Activated CD8-positive, alpha-beta memory T cell treated with anti-CD3 and anti-CD28 coated beads for 48 hours (primary cell): ENCODE measurements at places on chromosomes 6 and 20.

GRCh38 chr6:80605165-80605989 lies 498.9 kb downstream of the BCKDHB start:
- DNase-seq, result no peak

GRCh38 chr20:33399924-33400323 lies 1.4 kb downstream of the CDK5RAP1 start:
- no peak for DNase-seq

- DNase-seq, result no peak
Measured at GRCh38 chr6:44527181-44527580, 139.7 kb downstream of the CDC5L start.

DNA sequence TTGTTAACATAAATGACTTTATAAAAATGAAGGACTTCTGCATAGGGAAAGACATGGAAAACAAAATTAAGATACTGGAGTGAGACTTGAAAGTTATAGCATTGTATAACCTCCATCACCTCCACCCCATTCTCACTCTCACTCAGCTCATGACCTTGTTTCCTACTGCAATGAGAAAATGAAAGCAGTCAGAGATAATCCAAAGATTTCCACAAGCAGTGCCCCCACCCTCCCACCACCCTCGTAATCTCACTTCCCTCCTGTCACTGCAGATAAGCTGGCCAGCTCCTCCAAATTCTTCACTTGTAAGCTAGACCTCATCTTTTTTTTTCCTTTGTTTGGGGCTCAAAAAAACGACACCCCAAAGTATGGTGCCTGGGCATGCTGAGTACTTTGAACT lies 52.9 kb upstream of the PROKR2 start:
- DNase-seq, result no peak

- no peak for DNase-seq
Measured at GRCh38 chr6:26412228-26412627, 10.2 kb downstream of the BTN3A1 start.

DNA sequence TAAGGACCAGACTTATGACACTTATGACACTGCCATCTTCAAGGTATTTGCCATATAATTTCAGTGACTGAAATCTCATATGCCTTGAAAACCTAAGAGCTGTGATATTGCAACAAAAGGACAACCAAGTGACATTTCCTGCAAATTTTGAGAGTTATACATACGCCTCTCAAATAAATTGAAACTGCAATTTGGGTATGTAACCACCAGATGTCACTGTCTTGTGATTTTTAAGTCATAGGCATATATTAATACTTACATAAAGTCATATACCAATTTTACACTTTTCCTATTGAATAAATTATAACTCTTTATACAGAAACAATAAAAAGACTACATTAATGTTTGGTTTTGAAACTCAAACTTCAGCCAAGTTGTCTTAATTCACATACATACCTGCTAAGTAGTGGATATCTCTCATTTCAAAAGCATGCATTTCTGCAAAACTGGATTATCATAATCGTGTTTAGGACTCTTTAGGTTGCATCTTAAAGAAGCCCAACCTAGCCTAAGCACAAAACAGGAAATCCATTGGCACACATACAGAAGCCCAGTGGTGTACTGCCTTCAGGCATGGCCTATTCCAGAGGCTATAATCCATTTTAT lies 180.2 kb downstream of the PACRG start:
- DNase-seq, result no peak

- no peak for DNase-seq
Measured at GRCh38 chr6:37653229-37653628, 44.5 kb downstream of the MDGA1 start.

GRCh38 chr6:31356946-31357466 lies at the start of gene HLA-B:
TSS of gene HLA-B (minus strand) at chr6:31357179. CDS start at chr6:31357158, 21 bp downstream.
- DNase-seq, result no peak

GRCh38 chr6:30005482-30005881 lies 55.6 kb upstream of the POLR1H start:
- no peak for DNase-seq

- DNase-seq, result no peak
Measured at GRCh38 chr6:125546841-125547251, 202.6 kb upstream of the HEY2 start.

- no peak for DNase-seq
Measured at GRCh38 chr6:52493669-52494068, 73.5 kb downstream of the EFHC1 start.

GRCh38 chr20:2952766-2953165 lies 79.5 kb downstream of the PTPRA start:
- no peak for DNase-seq

DNA sequence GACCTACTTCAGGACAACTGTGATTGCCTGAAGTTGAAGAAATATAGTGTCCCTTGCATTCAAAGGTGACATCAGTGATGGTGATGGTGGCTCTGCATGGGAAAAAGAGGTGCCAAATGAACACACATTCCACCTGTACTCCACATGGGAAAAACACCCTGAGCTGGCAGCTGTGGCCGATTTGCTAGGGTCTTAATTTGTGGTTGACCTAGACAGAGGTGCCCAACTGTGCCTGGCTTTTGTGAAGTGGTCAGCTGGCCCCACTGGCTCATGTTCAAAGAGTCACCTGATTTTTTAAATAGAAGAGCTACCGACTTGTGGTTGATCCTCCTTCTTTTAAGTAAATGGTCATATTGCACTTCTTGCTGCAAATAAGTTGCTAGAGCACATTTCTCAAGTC lies 7.6 kb upstream of the GCNT2 start:
- DNase-seq, result no peak

GRCh38 chr6:36136034-36136433 lies 5.7 kb downstream of the MAPK13 start:
- DNase-seq, result no peak

GRCh38 chr6:8059129-8059528 lies 5.1 kb downstream of the BLOC1S5 start:
- DNase-seq, result no peak

DNA sequence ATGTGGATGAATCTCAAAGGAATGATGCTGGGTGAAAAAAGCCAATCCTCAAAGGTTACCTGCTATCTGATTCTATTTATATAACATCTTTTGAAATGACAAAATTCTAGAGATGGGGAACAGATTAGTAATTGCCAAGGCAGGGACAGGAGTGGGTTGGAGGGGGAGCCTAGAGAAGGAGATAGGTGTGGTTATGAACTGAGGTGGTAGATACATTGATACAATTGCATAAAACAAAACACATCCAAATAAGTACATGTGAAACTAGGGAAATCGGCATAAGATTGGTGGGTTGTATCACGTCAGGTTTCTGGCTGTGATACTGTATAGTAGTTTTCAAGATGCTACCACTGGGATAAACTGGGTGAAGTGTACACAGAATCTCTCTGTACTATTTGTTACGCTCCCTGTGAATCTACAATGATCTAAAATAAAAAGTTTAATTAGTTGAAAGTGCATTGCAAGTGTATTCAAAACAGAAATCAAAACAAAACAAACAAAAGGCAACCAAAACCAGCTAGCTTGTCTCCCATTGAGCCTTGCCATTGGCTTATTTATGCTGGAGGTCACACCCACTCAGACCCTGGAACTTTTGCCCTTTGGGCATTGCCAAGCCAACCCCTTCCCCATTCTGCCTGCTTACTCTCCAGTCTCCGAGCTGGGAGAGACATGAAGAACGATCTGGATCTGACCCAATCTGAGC lies 27.8 kb downstream of the PPP1R16B start:
- DNase-seq, result no peak

GRCh38 chr6:125789167-125789566 lies 1.6 kb upstream of the NCOA7 start:
- DNase-seq, result no peak

DNA sequence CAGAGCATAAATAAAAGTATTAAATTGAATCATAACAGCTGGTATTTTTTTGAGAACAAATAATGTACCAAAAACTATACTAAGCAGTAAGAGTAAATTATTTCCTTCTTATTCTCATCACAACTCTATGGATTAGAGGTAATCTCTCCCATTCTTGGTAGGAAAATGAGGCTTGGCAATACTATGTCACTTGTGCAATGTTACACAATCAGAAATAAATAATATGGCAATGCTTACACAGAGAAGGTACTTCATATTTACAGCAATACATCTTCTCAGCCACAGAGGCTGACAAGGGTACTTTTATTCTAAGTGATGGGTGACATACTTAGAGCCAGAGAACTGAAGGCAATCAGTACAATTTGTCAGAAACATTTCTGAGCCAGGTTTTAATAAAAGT lies 3.9 kb downstream of the DST start:
- no peak for DNase-seq

- no peak for DNase-seq
Measured at GRCh38 chr6:158332237-158332636, 20.0 kb downstream of the TULP4 start.

- DNase-seq, result peak; percentile 61
Measured at GRCh38 chr6:157274471-157275226, 48.7 kb downstream of the TMEM242 start.

DNA sequence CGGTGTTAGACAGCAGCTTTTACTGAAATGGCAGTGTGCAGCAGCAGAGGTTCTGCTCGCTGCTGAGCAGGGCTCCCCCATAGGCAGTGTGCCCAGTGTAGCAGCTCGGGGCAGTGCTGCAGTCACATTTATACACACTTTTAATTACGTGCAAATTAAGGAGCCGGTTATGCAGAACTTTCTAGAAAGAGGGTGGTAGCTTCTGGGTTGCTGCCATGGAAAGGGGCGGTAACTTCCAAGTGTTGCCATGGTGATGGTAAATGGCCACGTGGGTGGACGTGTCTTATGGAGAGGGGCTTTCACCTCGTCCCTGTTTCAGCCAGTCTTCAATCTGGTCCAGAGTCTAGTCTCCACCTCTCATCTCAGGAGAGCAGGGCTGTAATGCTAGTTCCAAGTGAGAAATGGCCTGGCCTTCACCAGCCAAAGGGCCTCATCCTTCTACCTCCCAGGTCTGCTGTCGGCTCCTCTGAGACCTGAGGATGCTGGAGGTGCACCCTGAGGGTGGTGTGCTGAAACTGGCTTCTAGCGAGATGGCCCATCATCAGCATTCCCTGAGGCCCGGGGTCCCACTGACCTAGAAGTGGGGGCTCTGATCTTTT lies 180.5 kb upstream of the PMEPA1 start:
- no peak for DNase-seq

- no peak for DNase-seq
Measured at GRCh38 chr6:6566766-6567165, 21.8 kb upstream of the LY86 start.

GRCh38 chr6:91877994-91878393 lies 1291.1 kb upstream of the MAP3K7 start:
- no peak for DNase-seq

GRCh38 chr6:45640081-45640491 lies 262.4 kb upstream of the SUPT3H start:
- DNase-seq, result no peak

- no peak for DNase-seq
Measured at GRCh38 chr20:58571693-58572427, 56.7 kb upstream of the APCDD1L start.

- no peak for DNase-seq
Measured at GRCh38 chr20:48024539-48024938, 239.3 kb upstream of the SULF2 start.

GRCh38 chr20:33373735-33374605 lies 27.3 kb downstream of the CDK5RAP1 start:
- DNase-seq, result no peak

- no peak for DNase-seq
Measured at GRCh38 chr20:61521687-61522420, 269.8 kb downstream of the CDH4 start.

GRCh38 chr6:114897536-114897935 lies 554.7 kb upstream of the HS3ST5 start:
- no peak for DNase-seq

DNA sequence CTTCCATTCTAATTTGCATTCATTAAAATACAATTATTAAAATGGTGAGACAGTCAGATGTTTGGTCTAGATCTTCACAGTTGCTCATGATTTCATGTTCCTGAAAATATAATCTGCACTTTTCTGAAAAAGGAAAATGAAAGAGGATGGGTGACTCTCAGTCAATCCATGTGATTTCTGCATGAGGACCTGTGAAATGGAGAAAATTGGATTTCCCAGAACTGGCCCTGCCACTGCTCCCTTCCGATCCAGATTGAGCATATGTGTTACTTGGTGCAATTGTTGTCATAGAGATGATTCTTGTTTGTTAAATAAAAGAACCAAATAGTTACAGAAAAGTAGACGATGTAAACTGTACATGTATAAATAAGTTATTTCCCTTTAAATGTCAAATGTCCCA lies 37.4 kb downstream of the HAO1 start:
- no peak for DNase-seq

GRCh38 chr6:122859676-122860075 lies 70.6 kb downstream of the SMPDL3A start:
- DNase-seq, result no peak

- DNase-seq, result no peak
Measured at GRCh38 chr6:122652431-122652830, 42.2 kb downstream of the PKIB start.

DNA sequence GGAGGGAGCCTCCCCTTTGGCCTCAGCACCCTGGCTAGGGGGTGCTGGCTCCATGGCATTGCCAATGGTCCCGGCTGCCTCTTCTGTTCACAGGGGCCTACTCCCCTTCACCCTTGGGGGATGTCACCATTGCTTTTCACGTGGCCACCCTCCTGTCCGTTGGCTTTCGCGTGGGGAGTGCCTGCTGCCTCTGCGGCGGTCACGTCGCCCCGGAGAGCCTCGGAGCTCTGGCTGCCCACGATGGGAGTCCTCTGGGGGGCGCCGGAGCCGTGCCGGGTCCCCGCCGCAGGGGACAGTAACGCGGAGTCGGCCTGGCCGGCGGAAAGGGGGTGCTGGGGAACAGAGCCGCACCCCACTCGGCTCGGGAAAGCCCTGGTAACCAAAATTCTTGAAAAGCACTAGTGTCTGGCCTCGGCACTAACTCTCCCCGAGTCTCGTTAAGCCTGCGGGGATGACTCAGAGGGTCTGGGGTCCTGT lies 661 bp upstream of the HEBP2 start:
- no peak for DNase-seq

GRCh38 chr20:32460683-32461320 lies 102.7 kb downstream of the ASXL1 start:
- DNase-seq, result no peak

DNA sequence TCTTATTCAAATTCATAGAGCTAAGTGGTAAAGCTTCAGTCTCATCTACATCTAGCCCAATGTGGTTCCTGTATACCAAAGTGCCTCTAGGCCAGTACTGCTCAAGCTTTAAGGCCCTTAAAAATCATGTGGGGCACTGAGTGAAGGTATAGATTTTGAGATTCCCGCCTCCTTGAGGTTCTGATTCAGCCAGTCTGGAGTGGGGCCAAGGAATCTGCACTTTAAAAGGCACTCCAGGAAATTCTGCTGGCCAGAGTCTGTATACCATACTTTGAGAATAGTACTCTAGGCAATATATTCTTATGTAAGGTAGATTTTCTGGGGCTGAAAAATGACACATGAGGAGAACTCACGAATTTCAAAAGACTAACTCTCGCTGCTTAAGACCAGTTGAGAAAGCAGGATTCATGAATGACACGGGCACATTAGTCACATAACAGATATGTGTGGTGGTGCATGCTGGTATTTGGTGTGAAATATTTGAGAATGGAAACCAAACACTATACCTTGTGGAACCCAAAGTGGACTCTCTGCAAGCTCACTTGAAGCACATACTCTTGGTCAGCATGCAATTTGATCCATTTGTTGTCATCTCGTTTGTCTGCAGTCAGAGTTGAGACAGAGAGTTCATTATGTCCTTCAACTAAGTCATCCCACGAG lies 47.6 kb upstream of the SIM1 start:
- DNase-seq, result no peak

- DNase-seq, result no peak
Measured at GRCh38 chr6:10633216-10633615, 61.2 kb downstream of the C6orf52 start.
